ENCODE measurements at places on chromosomes 6 and 20.

GRCh38 chr20:25247000-25247517 lies 826 bp upstream of the PYGB start:
- DNase-seq, result peak; percentile 29

GRCh38 chr20:47503685-47504084 lies 2.0 kb downstream of the NCOA3 start:
- no peak for DNase-seq

DNA sequence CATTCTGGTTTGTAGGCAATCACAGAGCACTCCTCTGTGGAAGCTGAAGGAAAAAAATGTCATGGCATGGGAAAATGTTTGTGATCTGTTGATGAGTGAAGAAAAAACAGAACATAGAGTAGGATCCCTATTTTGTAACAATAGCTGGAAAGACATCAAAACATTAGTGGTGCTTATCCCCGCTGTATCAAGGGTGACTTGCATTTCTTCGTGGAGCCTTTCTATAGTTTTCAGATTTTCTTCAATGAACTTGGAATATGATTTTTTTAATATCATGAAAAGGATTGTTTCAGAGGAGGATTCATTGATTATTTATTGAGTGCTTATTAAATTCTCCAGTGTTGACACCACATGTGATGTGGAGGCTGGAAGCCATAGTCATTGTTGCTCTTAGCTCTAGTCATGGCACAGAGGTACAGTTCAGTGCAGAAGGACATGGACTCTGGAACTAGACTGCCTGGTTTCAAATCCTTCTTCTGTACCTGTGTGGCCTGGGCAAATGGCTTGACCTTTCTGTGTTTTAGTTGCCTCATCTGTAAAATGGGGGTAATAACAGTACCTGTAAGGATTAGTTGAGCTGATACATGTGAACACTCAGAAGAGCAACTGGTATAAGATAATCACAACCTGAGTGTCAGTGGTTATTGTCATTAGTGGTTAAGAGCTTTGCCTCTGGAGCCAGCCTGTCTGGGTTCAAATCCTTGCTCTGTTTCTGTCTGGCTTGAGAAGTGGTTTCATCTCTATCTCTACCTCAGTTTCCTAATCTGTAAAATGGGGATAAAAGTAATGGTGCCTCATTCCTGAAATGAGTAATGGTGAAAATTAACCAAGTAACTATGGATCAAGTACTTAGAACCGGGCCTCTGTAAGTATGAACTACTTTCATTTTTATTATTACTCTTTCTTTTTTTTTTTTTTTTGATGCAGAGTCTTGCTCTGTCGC lies 14.7 kb upstream of the CDKN1A start:
- no peak for DNase-seq

- no peak for DNase-seq
Observed at GRCh38 chr6:119653329-119653728, 303.8 kb upstream of the MAN1A1 start.

GRCh38 chr20:20360464-20360863 lies 7.4 kb upstream of the INSM1 start:
- peak; percentile 72 for DNase-seq

GRCh38 chr6:18432180-18432579 lies 45.0 kb downstream of the RNF144B start:
- peak; percentile 96 for DNase-seq

GRCh38 chr6:42724825-42725224 lies 2.4 kb upstream of the PRPH2 start:
- no peak for DNase-seq

- no peak for DNase-seq
Observed at GRCh38 chr20:51647674-51648570, 105.4 kb upstream of the NFATC2 start.

GRCh38 chr6:89818977-89819335 lies 638 bp downstream of the MDN1 start:
- DNase-seq, result peak; percentile 33

DNA sequence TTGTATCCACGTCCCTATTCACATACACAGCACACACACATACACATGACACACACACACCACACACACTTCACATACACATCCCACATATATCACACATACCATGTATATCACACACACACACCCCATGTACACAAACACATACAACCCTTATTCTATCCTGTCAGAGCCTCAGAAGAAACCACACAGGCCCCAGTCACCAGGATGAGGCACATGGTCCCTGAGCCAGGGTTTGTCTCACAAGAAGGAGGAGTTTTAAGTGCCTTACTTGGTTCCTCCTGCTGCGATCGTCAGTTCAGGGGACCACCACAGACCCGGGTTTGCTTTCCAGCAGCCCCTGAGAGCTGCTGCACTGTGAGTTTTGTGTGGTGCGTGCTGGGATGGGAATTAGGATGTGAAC lies 23.6 kb downstream of the BFSP1 start:
- no peak for DNase-seq

- no peak for DNase-seq
Observed at GRCh38 chr6:71375676-71376075, 87.1 kb downstream of the OGFRL1 start.

- DNase-seq, result no peak
Observed at GRCh38 chr6:84228198-84228543, 728 bp upstream of the CEP162 start.

GRCh38 chr6:112827793-112828192 lies 480.7 kb downstream of the RFPL4B start:
- no peak for DNase-seq

DNA sequence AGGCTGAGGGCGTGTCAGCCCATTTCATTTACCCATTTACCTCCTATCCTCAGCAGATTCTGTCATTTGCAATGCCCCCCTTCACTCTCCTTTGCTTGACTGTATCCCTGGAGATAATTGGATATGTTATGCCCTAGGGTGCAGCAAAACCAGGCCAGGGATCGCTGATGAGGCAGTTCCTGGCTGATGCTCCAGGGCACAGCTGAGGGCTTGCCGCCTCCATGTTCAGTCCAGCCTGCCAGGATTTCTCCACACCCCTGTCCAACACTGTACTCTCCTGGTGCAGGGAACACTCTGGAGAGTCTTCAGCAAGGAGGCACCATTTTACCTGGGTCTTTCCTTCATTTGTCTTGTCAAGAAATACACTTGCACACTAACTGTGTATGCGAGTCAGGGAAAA lies 532.1 kb upstream of the CHD6 start:
- DNase-seq, result no peak

- no peak for DNase-seq
Observed at GRCh38 chr6:111828809-111829208, 44.4 kb downstream of the FYN start.

DNA sequence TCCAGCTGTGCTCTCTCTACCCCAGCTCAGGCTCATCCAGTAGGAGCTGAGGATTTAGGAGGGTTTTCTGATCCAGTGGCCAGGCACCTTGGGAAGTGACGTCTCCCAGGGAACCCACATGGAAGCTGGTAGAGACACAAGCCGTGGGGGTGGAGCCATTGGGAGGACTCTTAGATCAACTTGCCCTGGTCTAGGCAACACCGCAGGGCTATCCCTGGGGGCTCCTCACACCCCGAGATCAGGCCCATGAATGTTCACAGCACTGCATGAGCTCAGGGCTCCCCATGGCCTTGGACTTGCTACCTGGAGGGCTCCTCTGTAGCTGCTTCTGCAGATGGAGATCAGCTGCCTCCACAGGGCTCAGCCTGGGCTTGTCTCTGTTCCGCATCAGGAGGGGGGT lies 112.1 kb downstream of the CDH4 start:
- no peak for DNase-seq

DNA sequence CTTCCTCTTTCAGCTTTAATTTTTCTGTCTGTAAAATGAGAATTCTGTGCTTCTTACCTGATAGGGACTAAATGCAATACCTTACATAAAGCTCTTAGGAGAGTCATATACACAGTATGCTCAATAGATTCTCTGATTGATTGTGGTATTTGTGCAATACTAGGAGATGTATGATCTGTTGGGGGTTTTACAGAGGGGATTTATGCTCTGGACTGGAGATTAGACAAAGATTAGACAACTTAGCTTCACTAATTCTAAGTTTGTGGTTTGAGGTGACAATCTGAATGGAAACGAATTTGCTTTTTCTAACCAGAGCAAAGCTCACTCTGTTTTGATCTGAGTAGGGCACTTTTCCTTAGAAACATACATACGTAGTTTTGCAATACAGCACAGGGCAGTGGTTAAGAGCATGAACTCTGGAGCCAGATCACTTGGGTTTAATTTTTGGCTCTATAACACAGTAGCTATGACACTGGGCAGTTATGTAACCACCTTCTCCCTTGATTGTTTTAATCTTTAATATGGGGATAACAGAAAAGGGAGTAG lies 126.2 kb downstream of the RNF144B start:
- no peak for DNase-seq

DNA sequence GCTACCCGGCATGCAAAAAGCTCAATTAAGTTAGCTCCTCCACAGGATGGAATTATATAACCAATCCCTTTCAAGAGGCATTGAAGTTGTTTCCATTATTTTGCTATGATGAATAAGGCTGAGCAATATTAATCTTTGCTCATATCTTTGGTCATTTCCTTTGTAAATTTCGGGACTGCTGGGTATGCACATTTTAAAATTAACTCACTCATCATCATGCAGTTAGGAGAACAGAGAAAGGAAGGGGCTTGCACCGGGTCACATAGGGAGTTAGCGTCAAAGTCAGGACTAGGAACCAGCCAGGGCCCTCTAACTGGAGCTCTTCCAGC lies 430 bp upstream of the FAM110A start:
- DNase-seq, result no peak

GRCh38 chr6:84967389-84967788 lies 203.0 kb upstream of the TBX18 start:
- no peak for DNase-seq

- DNase-seq, result no peak
Observed at GRCh38 chr20:62924442-62925075, 1.7 kb downstream of the DIDO1 start.

- DNase-seq, result no peak
Observed at GRCh38 chr6:166157930-166158617, 9.6 kb downstream of the TBXT start.

DNA sequence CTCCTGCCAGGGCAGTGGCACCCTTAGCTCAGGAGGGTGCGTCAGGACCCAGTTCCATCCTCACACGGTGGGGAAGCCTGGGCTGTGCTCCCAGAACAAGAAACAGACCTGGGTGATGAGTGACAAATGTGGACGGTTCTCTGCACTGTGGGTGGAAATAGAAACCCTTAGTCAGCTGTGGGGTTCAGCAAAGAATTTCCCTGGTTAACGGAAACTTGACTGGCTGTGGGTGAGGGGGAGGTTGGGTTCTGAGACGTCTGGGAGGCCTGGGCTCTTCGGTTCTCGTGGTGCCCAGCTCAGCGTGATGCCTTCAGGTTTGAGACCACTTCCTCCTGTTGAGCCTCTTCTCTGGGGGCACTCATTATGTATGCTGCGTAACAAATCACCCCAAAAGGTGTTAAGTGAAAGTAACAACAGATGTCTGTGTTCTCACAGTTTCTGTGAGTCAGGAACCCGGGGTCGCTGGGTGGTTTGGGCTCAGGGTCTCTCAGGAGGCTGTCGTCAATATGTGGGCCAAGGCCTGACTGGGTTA lies 53.1 kb upstream of the FAM83D start:
- no peak for DNase-seq

- DNase-seq, result peak; percentile 87
Observed at GRCh38 chr20:21303872-21304586, 898 bp downstream of the XRN2 start.
